ENCODE measurements at places on chromosomes 11 and 22. TPM values are rescaled to one million over a fixed set of nuclear protein-coding genes. Genes with fewer than 3 reads are reported as not detected.
A peak's percentile ranks its signal among the peaks of the same experiment; 100 is the strongest.

DNA sequence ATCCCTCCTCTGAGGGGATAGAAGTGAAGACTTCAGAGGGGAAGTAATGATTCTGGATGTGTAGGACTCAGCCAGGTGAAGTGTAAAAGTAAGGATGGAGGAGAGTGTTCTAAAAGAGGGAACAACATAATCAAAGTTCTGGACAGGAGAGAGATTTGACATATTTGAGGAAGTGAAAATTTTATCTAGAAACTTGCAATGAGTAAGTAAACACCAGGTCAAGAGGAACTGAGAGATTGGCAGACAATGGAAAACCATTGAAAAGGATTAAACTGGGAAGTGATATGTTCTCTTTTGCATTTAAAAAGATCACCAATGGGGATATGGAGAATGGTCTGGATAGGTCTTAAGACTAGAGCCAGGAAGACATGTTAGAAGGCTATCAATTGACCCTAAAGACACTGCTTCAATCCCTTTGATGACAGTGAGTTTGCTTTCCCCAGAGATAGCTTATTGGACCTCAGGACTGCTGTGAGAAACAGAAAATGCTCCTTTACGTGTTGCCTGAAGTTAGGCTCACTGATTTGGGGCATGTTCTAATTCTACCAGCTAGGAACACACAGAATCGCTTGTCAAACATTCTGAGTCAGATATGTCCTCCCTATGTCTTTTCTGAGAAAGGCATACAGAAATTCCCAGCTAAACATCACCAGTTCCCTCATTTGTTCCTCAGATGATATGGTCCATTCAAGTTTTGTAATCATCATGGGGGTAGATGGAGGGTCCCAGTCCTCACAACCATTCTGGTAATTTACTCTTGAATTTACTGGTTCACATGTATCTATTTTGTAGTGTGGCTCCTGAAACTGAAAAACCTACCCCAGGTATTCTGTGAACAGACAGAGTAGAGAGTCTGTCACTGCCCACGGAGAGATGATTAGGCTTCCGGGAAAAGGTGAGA, 144.9 kb downstream of the MAML2 start:
- no peak for DNase-seq

DNA sequence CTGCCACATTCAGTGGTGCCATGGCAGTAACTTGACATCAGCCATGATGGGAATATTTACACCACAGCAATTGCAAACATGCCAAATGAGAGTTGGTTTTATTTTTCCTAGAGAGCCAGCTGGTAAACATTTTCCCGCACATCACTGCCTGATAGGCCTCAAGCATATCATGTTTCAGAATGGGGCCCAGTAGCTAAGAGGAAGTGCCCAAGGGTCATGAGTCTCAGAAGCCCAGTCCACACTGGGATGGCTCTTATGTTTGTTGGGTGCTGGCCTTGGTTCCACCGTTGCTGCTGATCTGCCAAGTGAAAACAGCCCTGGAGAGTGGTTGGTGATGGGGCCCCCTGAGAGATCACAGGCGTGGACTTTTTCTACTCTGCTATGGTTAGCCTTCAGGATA, 64.3 kb upstream of the NAV2 start:
- DNase-seq: no peak

- DNase-seq: peak; percentile 91
Observed at GRCh38 chr22:23565915-23566704, 14.0 kb downstream of the IGLL1 start.

GRCh38 chr11:59429924-59430516, 3.8 kb upstream of the OR5A2 start:
- DNase-seq: peak; percentile 29

DNA sequence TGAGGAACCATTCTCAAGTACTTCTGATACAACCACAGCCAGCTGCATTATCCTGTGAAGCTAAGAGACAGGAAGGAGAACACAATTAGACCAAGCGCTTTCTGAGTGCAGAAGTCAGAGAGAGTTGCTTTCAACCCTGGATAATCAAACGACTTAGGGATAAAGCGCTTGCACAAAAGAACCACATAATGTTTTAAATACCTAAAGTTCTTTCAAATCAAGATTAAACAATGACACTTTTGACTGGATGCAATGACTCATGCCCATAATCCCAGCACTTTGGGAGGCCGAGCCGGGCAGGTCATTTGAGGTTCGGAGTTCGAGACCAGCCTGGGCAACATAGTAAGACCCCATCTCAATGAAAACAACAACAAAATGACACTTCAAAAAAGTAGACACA, 145.1 kb downstream of the SWAP70 start:
- DNase-seq: no peak

- no peak for DNase-seq
Observed at GRCh38 chr11:118206391-118207031, 18.3 kb downstream of the JAML start.

DNA sequence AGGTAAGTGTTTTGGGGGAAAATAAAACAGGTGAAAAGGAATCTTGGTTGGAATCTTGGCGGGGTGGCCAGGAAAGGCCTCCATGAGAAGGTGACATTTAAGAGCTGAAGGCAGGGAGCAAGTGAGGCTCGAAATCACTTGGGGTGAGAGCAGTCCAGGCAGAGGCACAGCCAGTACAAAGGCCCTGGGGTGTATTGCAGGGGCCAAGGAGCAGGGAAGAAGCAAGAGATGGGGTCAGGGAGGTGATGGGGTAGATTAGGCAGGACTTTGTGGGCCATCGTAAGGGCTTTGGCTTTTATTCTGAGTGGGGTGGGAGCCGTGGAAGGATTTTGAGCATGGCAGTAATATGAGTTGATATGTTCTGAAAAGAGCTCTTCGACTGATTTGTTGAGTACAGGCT, 551.1 kb downstream of the MN1 start:
- no peak for DNase-seq

GRCh38 chr11:64284962-64285884, at the start of gene GPR137:
Gene GPR137 (plus strand): TSS chr11:64285848. CDS start chr11:64286525, 677 bp downstream.
- peak; percentile 84 for DNase-seq

Gene CRYBA4
- not detected for total RNA-seq

Gene NAALAD2
- 5.5 TPM for total RNA-seq

Gene SGSM1
- total RNA-seq: 3.6 TPM

Gene TEAD1
- total RNA-seq: 95.8 TPM

Gene SNX19
- total RNA-seq: 56.3 TPM
